ENCODE measurements at places on chromosomes 12 and 14. TPM values are rescaled to one million over a fixed set of nuclear protein-coding genes. Genes with fewer than 3 reads are reported as not detected.

- H3K27me3 ChIP-seq = no peaks in the 10 kb centered on the region
- H3K4me3 ChIP-seq = no peak overlapping the region
- no peak for DNase-seq
- no peak overlapping the region for H3K27ac ChIP-seq
- H3K36me3 ChIP-seq = no peaks in the 10 kb centered on the region
- peaks cover 8% of the 10 kb centered on the region for H3K4me1 ChIP-seq
Measured at GRCh38 chr12:57142121-57142520, 5.3 kb downstream of the LRP1-AS start.

GRCh38 chr14:57029620-57030253, 219.5 kb upstream of the OTX2 start:
- H3K36me3 ChIP-seq = no peaks in the 10 kb centered on the region
- H3K4me3 ChIP-seq = no peak overlapping the region
- DNase-seq = no peak

DNA sequence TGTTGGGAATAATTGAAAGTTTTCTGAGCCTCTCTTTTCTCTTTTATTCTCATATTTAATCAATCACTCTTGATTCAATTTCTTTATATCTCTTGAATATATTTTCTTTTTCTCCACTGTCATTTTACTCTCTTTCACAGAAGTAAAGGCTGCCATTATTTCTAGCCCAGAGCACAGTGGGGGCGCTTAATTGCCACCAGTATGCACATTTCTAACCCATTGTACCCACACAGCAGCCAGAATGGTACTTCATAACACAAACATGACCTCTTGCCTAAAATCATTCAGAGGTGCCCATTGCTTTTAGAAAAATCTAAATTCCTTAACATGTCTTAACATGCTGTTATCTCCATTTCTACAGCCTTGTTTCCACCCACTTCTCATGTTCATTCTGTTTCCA, 190.2 kb upstream of the LMO3 start:
- H3K36me3 ChIP-seq = no peaks in the 10 kb centered on the region
- no peak overlapping the region for H3K27ac ChIP-seq
- H3K4me3 ChIP-seq = no peak overlapping the region
- H3K27me3 ChIP-seq = no peaks in the 10 kb centered on the region
- DNase-seq = no peak
- H3K4me1 ChIP-seq = no peaks in the 10 kb centered on the region

Gene CPNE6
- not detected for total RNA-seq

GRCh38 chr12:41151793-41152192, 36.3 kb upstream of the PDZRN4 start:
- no peaks in the 10 kb centered on the region for H3K27me3 ChIP-seq
- no peak for DNase-seq
- no peaks in the 10 kb centered on the region for H3K4me1 ChIP-seq
- H3K27ac ChIP-seq = no peak overlapping the region
- no peak overlapping the region for H3K4me3 ChIP-seq
- no peaks in the 10 kb centered on the region for H3K36me3 ChIP-seq

GRCh38 chr12:53860426-53861345, 77.9 kb upstream of the HOXC13 start:
- H3K27me3 ChIP-seq = peaks cover 15% of the 10 kb centered on the region
- H3K36me3 ChIP-seq = no peaks in the 10 kb centered on the region
- H3K4me3 ChIP-seq = no peak overlapping the region
- no peaks in the 10 kb centered on the region for H3K4me1 ChIP-seq
- DNase-seq = no peak

Gene DIP2B
- total RNA-seq = 30.4 TPM

Gene KLC1
- 126 TPM for total RNA-seq

Gene CISTR
- total RNA-seq = not detected

DNA sequence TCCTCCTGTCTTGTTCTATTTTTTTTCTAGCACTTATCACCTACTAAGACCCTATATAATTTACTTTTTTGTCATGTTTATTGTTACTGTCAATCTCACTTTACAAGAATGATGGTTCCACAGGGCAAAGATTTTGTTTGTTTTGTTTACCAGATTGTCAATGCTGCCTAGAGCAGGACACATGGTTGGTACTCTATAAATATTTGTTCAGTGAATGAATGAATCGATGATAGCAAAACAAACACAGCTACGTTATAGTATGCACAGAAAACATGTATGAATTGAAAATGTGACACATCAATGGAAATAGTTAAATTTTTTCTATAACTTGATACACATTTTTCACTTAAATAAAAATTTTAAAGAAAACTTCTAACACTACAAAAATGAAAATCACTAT, 67.1 kb upstream of the KRR1 start:
- H3K27me3 ChIP-seq = peaks cover 13% of the 10 kb centered on the region
- no peak overlapping the region for H3K4me3 ChIP-seq
- no peak overlapping the region for H3K27ac ChIP-seq
- H3K36me3 ChIP-seq = no peaks in the 10 kb centered on the region
- no peaks in the 10 kb centered on the region for H3K4me1 ChIP-seq
- DNase-seq = no peak

Gene OR4K2
- total RNA-seq = not detected

- DNase-seq = no peak
- H3K4me3 ChIP-seq = peak overlapping the region; percentile 75
- H3K4me1 ChIP-seq = peaks cover 47% of the 10 kb centered on the region
- peaks cover 23% of the 10 kb centered on the region for H3K27me3 ChIP-seq
- H3K27ac ChIP-seq = no peak overlapping the region
Measured at GRCh38 chr12:94148739-94149118, 352 bp downstream of the PLXNC1 start.

DNA sequence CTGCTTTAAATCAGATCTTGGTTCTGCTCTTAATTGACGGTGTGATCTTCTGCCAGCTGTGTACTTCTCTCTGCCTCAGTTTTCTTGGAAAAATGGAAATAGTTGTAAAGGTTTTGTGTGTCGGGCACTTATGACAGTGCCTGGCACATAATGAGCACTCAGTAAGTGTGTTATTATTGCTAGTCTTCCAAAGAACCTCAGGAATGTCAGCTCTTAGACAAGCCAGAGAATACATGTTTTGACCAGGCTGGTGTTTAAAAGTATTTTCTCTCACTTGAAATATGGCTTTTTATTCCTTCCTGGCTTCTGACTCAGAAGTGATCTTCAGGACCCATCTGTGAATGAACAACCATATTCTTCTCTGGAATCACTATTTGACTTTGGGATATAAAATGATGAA, 304.1 kb downstream of the SNAPC1 start:
- peaks cover 2% of the 10 kb centered on the region for H3K27me3 ChIP-seq
- H3K4me3 ChIP-seq = no peak overlapping the region
- no peaks in the 10 kb centered on the region for H3K36me3 ChIP-seq
- no peaks in the 10 kb centered on the region for H3K4me1 ChIP-seq

DNA sequence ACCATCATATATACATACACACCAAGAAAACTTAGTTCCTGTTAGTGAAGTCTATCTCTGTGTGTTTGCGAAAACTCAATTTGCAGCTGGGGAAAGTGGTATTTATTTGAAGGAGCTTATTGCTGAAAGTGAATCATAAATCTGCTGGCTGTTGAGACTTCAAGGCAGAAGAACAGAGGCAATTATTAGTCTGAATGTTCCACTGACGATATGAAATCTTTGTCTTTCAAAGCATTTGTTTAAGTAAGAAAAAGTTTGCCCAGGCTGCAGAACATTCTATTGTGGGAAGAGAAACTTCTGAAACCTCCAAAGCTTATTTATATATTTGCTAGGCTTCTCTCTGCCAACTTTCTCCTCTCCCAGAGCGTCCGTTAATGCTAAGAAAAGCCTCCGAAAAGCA, 255.7 kb upstream of the TMPO start:
- no peak for DNase-seq
- no peak overlapping the region for H3K27ac ChIP-seq
- no peaks in the 10 kb centered on the region for H3K36me3 ChIP-seq
- H3K4me3 ChIP-seq = no peak overlapping the region
- H3K4me1 ChIP-seq = no peaks in the 10 kb centered on the region
- no peaks in the 10 kb centered on the region for H3K27me3 ChIP-seq

Gene SERPINA1
- total RNA-seq = 4.1 TPM

Gene PLEKHD1
- 0.19 TPM for total RNA-seq

DNA sequence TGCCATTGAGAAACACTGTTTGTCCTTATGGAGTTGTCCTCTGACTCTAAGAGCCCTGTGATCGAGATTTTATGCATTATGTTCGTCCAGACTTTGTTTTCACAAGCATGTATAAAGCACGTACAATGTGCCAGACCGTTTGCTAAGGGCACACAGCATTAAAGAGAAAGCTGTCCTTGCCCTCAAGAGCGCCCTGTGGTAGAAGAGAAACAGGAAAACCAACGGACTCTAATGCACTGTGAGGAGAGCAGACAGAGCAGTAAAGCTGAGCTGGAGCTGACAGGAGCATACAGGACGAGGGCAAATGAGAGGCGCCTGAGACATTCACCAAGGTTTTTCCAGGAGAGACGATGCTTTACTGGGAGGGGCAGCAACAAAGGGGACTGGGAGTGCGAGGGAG, 66.2 kb upstream of the OVCH1 start:
- DNase-seq = no peak
- peaks cover 5% of the 10 kb centered on the region for H3K4me1 ChIP-seq
- H3K4me3 ChIP-seq = peak overlapping the region; percentile 46
- H3K27me3 ChIP-seq = peaks cover 21% of the 10 kb centered on the region
- H3K27ac ChIP-seq = no peak overlapping the region

DNA sequence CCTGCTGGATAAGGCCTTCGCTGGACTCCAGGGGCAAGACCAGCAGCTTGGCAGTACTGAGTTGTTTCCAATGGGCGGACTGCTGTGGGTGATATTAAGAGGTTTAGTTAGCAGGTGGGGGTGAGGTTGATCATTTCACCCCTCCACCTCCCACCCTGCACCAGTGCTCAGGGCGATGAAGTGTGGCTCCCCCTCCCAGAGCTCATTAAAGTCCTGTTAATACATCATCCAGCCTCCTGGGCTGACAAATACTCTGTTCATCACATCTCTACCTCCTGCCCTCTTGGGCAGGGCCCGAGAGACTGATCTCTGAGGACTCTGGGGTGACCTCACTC, 2.4 kb upstream of the FIGNL2 start:
- DNase-seq = no peak
- no peak overlapping the region for H3K4me3 ChIP-seq

DNA sequence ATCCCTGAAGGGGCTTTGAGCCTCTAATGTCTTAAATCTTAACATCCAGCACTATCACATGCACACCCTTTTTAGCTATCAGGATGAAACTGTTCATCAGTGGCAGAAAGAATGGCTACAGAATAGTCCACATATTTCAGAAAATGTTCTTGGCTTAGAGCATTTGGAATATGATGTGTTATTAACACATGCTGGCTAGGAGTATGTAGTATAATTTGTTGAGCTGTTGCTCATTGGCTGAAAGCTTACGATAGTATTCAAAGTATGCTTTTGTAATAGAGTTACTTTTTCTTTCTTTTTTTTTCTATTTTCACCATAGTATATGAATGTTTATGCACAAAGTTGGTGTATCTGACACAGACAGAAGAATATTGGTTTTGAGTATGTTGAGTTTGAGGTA, 55.1 kb downstream of the MNAT1 start:
- DNase-seq = no peak
- peaks cover 12% of the 10 kb centered on the region for H3K36me3 ChIP-seq
- H3K27me3 ChIP-seq = no peaks in the 10 kb centered on the region
- H3K27ac ChIP-seq = no peak overlapping the region
- no peak overlapping the region for H3K4me3 ChIP-seq

Gene DIO2
- total RNA-seq = not detected
